NCI-H82 (cell line): ENCODE measurements at places on chromosomes 3 and 15.

DNA sequence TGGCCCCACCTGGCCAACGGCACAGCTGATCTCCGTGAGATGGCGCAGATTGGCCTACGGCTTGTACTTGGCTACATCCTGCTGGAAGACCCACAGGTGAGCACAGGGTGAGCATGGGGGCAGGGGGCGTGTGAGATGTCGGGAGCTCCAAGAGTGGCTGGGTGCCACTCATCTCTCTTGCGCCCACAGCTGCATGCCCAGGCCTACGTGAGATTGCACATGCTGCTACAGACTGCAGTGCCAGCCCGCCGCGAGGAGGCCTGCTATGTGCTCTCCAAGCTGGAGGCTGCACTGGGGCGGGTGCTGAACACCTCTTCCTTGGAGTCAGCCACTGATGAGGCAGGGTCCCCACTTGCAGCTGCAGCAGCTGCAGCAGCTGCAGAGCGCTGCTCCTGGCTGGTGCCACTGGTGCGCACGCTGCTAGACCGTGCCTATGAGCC is 22.3 kb downstream of the NBEAL2 start:
- no peak for DNase-seq

DNA sequence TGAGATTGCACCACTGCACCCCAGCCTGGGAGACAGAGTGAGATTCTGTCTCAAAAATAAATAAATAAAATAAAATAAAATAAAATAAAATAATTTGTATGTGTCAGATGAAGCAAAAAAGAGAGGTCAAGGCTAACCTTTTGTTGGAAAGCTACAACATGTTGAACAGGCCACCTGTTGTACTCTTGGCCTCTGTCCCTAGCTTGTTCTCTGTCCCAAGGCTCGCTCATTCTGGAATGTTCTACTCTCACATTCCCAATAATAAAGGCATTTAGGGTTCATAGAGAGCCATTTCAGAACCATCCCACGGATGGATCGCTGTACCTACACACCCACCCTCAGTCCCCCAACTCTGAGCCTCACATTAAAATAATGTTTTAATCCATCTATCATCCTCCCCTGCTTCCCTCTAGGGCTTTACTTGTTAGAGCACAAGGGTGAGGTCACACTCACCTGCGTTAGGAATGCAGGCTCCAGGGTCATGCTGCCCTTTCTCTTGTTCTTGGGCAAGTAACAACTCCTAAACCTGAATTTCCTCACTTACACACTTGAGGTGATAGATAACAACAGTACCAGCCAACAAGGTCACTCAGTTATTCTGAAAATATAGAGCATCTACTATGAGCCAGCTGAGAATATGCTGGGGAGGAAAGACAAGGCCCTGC is 24.9 kb upstream of the KCTD6 start:
- no peak for DNase-seq

GRCh38 chr3:160580938-160581337 is 15.6 kb upstream of the KPNA4 start:
- no peak for DNase-seq

GRCh38 chr3:1908651-1909445 is 189.8 kb upstream of the CNTN4 start:
- DNase-seq: no peak

GRCh38 chr3:61401359-61401758 is 150.1 kb upstream of the FHIT start:
- no peak for DNase-seq

DNA sequence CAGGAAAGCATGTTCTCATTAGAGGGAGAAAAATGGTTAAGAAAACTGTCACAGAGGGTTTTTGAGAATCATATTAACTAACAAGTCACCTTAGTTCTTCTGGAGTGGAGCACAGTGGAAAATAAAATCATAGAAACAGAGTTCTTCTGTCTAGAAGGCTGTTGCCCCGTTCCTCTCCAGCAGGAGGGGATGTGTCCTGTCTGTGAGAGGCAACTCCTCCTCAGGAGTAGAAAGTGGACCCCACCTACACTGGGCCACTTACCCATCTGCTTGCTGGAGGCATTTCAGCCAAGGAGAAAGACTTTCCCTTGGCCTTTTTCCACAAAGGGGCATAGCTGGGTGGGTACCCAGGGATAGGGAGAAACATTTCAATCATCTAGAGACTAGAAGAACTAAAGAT is 106.6 kb downstream of the SSR3 start:
- peak; percentile 62 for DNase-seq

DNA sequence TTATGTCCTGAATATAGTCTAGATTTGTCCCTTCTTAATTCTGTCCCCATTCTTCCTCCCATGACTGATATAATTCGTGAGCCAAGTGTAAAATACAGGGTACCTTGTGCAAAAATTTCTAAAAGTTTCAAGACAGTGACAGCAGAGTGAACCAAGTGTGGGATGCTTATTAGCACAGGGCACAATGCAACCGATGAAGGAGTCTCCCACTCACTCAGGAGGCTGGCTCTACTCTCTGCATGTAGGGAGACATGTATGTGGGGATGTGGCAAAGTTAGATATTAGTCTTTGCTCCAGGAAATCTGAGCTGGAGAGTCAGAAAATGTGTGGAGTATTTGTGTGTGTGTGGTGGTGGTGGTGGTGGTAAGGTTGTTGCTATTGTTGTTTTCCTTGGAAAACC is 305.9 kb downstream of the CHL1 start:
- DNase-seq: no peak

- no peak for DNase-seq
Observed at GRCh38 chr15:68574629-68575028, 4.2 kb upstream of the CORO2B start.

GRCh38 chr3:129184396-129184657 is 631 bp upstream of the CNBP start:
- DNase-seq: peak; percentile 51

- DNase-seq: no peak
Observed at GRCh38 chr3:66489581-66489980, 11.2 kb downstream of the LRIG1 start.

DNA sequence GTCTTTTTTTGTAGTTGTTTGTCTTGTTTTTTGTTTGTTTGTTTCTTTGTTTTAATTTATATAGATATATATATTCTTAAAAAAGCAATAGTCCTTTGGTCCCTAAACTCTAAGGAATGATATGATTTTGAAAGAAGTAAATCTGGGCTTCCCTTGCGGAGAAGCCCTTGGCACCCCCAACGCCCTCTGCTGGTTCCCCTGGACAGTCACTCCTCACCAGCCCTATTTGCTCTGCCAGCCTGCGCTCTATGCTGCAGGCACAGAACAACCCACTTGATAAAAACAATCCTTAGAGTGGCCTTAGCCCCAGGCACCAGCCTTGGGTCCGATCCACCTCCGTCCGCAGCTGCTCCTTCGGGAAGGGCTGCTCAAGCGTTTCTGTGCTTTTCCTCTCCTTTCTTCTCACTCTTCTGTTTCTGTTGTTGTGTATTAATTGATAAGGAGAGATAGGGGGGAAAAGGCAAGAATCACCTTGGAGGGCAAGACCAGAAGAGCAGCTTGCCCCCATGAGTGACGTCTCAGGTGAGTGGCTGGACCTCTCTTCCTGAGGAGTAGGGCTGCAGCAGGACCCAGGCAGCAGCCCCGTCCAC is 13.7 kb upstream of the PARP6 start:
- DNase-seq: peak; percentile 77

DNA sequence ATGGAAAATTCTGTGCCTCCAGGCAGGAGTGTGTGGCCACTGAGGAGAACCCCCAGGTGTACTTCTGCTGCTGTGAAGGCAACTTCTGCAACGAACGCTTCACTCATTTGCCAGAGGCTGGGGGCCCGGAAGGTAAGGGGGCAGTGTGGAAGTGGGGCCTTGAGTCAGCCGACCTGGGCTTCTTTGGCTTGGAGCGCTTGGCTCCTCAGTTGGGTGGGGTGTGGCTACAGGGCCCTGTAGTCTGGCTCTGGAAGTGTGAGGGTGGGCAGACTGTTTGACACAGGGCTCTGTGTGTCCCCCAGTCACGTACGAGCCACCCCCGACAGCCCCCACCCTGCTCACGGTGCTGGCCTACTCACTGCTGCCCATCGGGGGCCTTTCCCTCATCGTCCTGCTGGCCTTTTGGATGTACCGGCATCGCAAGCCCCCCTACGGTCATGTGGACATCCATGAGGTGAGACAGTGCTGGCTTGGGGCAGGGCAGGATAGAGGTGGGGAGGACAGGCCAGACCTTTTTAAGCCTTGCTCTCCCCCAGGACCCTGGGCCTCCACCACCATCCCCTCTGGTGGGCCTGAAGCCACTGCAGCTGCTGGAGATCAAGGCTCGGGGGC is 18.2 kb upstream of the EXOG start:
- DNase-seq: no peak
